Type B pancreatic cell (in vitro differentiated cells): ENCODE measurements at places on chromosomes 1 and 21.

- no peak for DNase-seq
Measured at GRCh38 chr1:173856014-173856413, 11.8 kb downstream of the GAS5 start.

GRCh38 chr1:39925721-39926342 is 24.1 kb upstream of the MYCL start:
- no peak for DNase-seq

GRCh38 chr1:223500560-223501425 is 107.6 kb downstream of the CCDC185 start:
- no peak for DNase-seq

- peak; percentile 89 for DNase-seq
Measured at GRCh38 chr1:21659099-21659923, 9.8 kb downstream of the RAP1GAP start.

DNA sequence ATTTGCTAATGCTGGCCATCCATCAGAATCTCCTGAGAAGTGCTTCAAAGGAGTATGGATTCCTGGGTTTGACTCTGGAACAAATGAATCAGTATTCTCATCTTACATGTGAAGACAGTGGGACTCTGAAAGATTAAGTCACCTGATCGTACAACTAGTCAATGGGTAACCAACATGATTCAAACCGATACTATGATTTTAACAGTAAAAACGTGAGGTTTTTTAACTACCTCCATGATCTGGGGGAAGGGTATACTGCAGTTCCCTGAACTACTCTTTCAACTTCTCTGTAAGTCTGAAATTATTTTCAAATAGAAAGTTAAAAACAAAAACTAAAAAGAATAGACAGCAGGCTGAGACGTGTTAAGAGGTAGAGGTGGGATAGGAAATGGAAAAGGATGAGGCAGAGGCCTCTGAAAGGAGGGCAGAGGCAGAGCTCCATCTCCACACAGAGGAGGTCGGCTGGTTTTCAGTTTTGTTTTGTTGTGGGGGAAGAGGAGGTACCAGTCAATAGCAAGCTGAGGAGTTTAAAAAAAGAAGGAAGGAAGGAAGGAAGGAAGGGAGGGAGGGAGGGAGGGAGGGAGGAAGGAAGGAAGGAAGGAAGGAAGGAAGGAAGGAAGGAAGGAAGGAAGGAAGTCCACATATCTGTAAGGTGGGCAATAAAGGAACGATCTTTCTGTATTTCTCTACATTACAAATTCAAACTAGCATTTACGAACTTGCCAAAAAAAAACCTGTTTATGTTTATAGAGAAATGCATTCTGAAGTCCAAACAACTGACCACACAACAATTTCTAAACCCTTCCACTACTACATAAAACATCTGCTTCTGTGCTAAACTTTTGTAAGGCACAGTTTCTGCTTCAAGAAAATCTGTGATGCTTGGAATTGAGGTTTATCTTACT is 213.1 kb downstream of the RERE start:
- DNase-seq: no peak

- DNase-seq: no peak
Measured at GRCh38 chr1:10070206-10070605, 37.4 kb downstream of the UBE4B start.

DNA sequence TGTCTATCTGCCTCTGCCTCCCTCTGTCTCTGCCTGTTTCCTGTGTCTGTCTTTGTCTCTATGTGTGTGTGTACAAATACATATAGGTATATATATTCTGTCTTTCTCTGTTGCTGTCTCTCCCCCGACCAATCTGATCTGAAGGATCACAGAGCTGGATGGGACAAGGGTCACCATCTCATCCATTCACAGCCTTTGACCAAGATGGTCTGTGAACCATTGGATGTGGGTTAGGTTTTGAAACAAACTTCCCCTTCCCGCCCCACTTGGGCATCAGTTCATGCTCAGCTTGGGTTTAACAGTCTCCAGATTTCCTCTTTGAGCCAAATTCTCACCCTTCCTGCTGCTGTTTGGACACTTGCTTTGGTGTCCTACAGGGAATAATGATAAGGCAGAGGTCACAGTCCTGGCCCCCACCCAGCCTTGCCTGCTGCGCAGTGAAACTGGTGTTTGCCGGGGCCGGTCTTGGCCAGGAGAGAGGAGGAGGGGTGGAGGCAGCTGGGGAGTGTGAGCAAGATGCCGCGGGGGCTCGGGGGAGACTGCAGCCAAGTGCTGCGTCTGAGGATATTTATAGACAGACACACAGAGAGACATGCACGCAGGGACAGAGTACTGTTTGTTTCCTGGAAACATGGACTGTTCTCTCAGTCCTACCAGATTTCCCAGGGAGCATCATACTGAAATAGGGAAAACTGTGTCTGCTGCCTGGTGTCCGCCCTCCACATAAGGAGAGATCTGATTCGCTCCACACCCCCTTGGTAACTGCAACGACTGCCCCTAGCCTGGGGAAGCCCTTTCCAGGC is 27.0 kb upstream of the BTG2 start:
- peak; percentile 68 for DNase-seq

DNA sequence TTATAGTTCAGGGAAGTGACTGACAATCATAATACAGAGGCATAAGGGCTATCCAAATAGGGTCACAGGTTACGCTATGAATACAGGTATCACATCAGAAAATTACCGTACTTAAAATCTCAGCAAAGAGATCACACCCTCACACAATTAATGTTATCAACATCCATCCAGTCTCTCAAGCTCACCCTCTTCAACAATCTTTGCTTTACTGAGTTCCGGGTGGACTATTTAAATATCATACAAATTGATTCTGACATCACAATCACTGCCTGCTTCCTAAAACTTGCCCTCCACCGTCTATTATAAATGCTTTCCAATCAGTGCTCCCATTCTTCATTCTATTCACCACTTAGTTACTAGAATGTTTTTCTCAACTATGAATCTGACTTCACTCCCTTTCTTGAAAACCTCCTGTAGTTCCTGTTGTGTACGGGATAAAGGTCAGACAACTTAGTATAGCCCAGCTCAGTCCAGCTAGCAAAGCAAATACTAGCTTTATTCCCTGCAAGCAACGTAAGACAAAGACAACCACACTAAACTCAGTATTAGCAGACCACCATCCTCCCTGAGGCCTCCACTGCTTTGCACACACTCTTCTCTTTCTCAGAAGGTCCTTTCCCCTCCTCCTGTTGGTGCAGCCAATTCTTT is 398.7 kb downstream of the SMYD3 start:
- no peak for DNase-seq

GRCh38 chr21:25646474-25646873 is 7.4 kb downstream of the JAM2 start:
- DNase-seq: no peak
